ENCODE measurements at places on chromosomes 7 and 10.

DNA sequence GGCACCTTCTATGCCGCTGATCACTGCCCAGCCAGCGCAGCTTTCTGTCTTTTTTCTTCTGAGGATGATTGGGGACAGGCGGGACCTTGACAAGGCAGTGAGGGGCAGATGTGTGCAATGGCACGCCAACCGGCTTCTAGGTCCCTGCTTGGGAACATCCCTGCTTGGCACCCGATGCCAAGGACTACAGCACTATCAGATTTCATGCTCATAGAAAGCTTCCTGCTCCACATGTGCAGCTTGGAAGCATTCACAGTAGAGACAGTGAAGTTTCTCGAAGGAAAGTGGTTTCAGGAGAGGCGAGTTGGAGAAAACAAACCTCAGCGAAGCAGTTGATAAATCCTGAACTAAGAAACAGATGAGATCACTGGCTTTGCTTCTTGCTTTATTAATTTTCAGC, 267.5 kb upstream of the HABP2 start:
- no peak for DNase-seq

DNA sequence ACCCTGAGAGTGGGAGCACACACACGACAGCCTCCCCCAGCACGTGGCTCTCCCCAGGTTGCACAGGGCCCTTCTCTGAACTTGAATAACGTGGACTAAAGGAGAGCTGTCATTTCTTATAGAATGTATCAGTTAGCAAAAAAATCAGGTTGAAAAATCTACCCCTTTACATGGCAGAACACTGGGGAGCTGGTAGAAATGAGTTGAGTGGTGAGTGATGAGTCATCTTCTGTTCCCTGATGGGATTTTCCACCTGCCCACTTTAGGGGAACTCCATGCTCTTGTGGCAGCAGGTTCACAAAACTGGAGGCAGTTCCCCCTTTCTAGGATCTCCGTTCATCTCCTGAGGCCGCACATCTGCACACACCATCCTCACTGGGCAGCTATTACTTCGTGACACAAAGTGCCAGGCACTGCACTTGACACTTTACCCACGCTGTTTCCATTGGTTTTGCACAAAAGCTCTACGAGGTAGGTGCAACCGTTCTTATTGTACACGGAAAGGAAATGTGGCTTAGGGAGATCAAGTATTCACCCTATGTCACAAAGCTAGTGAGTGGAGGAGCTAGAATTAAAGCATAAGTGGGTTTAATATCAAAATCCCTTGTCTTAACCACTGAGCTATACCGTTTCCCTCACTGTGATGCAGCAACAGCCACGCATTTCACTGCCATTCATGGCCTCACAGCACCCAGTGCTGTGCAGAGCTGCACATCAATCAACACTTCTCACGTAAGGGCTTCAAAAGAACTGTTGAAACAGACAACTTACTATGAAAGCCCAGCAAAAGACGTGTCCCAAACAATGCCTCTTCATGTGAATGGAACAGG, 80.2 kb downstream of the RNF216 start:
- peak; percentile 41 for DNase-seq

DNA sequence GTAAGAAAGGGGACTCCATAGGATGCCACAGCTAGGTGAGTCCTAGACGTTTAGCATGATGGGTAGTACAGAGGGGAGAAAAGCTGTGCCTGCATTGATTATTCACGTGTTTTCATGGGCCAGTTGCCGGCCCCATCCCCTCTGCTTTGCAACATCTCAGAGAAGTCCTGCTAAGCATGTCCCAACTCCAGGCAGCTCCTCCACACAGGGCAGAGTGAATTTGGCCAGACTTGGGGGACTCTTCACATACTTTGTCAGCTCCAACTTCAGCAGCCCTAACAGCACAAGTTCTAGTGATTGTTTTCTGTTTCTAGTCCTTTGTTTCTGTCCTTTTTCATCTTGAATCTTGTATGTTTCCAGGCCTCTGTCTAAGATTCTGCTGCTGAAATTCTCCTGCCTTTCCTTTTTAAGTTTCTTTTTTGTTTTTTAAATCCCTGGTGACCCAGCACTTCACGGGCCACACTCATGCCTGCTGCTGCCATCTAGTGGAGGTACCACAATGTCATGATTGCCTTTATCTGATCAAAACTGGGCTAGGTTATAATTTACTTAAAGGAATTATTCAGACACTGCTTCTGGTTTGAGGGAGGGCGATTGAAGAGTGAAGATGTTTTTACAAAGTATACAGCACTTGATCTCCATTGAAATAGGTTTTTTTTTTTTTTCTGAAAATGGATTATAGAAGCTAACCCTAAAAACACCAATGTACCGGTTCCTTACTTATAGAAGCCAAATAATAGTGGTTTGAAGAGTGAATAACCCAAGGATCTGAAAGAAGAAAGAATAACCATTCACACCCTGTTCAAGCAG, 276.9 kb downstream of the CSTF2T start:
- no peak for DNase-seq

DNA sequence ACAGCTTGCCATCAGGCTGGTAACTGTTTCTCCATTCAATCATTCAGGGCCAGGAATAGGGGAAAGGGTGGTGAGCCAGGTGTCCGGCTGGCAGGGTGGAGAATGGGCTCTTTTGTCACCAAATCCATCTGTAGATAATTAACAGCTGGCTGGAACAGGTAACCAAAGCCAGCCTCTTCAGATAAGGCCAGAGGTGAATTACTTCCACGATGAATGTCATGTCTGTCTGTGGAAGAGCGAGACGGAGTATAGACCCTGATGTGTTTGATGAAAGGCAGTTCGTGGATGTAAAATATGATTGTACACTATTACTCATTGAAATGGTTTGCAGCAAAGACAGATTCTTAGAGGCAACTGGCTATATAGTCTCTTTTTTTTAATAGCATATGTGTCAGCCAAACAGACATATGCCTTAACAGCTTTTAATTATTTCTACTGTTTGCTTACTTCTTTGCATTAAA, 149.8 kb downstream of the KLF6 start:
- no peak for DNase-seq

DNA sequence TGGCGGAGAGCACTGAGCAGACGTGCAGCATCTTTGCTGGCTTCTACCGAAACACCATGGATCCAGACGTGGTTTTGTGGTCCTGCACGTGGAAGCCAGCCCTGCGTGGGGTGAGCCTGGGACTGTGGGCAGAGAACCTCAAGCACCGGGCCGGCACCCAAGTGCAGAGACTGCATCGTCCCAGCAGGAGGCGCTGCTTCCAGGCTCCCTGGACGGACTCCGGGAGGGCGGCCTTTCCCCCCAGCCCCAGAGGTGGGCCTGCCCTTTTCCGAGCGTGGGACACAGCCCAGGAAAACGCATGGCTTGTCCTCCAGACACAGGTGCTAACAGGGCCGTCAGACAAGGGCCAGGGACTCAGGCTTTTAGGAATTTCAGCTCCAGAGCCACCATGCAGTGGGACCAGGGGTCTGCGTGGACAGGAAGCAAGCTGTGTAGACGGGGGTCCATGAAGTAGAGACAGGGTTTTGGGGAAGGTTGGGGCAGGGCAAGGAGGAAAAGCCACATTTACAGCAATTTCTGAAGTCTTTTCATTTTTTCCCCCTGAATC, 303.9 kb downstream of the WDR37 start:
- no peak for DNase-seq

DNA sequence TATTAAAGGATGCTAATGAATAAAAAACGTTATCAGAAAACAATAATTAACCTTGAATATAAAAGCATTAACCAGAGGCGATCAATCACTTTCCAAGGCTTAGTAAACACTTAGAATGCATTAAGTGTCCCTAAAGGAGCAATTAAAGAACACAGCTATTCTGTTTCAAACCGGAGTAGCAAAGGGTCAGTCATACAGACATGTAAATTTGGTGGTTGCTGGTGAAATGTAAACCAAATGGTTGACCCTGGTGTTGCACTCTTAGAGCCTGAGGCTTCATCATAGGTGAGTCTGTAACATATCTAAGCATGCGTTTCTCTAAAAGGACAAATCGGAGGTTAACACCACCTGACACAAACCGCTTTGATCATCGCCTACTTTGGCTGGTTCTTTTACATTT, 1280.1 kb downstream of the TYW1 start:
- no peak for DNase-seq

Data from HL-60 (cell line).